ENCODE measurements at places on chromosomes 3 and 15. TPM values are rescaled to one million over a fixed set of nuclear protein-coding genes. Genes with fewer than 3 reads are reported as not detected.

The TTBK2 gene
- total RNA-seq = 6.0 TPM

The TICRR gene
- 0.32 TPM for total RNA-seq

The IL17RE gene
- total RNA-seq = 0.63 TPM

The WDR93 gene
- total RNA-seq = 0.16 TPM

The UBAP1L gene
- total RNA-seq = 0.95 TPM

The PEX5L gene
- total RNA-seq = 0.34 TPM

Measured in bronchial smooth muscle cell (primary cell).